ENCODE measurements at places on chromosomes 3 and 15. TPM values are rescaled to one million over a fixed set of nuclear protein-coding genes. Genes with fewer than 3 reads are reported as not detected.

DNA sequence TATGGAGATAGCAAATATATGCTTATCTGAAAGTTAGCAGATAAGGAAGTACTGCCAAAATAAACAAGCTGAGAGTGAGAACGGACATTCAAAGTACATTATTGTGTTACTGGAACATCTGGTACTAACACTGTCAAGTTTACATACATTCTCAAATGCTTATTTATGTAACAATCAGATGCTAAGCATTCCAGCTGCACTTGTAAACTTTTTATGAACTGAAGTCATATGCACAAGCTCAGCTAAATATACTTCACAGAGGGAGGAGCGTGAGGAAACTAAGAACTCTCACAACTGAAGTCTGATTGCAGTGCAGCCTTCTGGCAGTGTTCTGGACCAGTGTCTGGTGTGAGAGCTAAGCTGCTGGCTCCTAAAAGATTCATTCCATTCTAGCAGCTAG is 223.7 kb upstream of the NANOGP8 start:
- DNase-seq, result no peak

The MESP1 gene
- total RNA-seq, result 4.6 TPM

- DNase-seq, result no peak
Observed at GRCh38 chr3:63193647-63194046, 84.5 kb upstream of the SYNPR start.

DNA sequence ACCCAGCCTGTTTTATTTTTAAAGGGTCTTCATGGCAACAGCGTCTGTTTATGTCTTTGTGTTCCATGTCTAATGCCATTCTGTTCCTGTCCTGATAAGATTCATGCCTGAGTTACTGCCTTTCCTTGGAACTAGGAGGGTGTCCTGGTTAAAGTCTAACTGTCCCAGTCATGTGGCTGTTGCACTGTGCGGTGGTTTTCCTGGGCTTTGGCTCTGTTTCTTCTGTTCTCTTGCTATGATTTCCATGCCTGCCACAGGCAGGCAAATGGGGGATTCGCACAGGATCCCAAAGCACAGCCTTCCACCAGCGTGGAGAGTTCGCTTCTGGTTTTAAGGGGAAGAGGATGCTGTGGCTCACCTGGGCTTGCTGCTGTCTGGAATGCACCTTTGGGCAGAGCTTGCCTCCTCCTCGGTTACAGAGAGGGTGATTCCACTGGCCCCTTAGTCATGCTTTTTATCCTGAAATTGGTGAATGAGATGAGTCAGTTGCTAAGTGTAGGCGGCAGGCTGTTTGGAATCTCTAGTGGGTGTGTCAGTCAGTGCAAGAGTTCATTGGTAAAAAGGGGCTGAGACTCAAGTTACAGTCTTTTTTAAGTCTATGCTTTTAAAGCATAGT is 86.8 kb downstream of the CCK start:
- DNase-seq, result peak; percentile 41

DNA sequence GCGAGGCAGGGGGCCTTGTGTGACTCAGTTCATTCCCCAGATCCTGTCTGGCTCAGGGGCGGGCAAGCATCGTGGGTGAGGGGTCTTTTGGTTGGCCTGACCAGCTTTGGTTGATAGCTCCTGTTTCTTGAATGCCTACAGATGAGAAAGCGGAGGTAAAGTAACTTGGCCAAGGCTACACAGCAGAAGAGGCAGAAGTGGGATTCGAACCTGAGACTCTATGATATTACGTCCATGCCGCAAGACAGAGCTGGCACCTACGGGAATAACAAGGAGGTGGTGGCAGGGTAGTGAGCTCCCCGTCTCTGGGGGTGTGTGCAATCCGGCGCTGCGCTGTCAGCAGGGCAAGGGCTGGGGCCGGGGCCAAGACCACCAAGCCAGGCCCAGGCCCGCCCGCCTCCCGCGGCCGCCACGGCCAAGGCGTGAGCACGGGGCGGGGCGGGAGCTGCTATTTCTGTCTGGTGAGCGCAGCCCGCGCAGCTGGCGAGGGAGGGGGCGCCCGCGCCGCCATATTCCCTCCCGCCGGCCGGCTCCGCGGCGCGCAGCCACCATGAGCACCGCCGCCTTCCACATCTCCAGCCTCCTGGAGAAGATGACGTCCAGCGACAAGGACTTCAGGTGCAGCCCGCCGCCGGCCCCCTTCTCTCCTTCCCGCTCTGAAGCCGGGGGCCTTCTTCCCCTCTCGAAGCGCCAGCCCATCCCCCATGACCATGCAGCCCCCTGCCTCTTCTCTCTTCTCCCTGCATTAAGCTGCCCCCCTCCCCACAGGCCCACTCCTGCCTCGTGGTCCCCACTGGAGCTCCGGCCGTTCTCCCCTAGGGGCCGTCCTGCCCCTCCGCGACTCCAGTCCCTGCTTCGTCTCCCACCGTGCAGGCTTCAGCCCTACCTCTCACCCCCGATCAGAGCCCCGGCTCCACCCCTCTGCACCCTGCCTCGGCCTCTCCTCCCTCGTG is at the start of gene CAND2:
Gene CAND2, plus strand, starts transcription at position 510 of the 953 bp plus-strand sequence. Its CDS starts 41 bp downstream, at position 551.
- DNase-seq, result peak; percentile 45

DNA sequence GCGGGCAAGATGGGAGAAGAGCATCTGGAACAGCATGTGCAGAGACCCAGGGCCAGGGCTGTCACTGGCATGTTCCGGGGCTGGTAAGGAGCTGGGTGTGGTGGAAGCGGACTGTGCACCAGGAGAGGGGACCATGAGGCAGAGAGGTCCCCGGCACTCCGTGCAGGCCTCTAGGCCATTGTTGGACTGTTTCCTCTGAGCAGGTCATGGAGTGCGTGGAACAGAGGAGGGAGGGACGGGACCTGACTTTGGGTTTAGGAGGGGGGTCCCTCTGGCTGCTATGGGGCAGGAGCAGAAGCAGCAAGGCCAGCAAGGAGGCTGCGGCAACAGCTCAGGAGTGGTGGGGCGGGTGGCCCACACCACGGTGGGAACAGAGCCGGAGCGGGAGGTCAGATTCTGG is 47.1 kb downstream of the TPRA1 start:
- DNase-seq, result no peak

The PHLDB2 gene
- total RNA-seq, result 2.1 TPM

- DNase-seq, result no peak
Observed at GRCh38 chr15:71055461-71055860, 59.8 kb upstream of the THSD4 start.

GRCh38 chr3:135641761-135642160 is 323.8 kb upstream of the PPP2R3A start:
- DNase-seq, result no peak

GRCh38 chr15:95215017-95215416 is 983.7 kb downstream of the MCTP2 start:
- DNase-seq, result no peak

DNA sequence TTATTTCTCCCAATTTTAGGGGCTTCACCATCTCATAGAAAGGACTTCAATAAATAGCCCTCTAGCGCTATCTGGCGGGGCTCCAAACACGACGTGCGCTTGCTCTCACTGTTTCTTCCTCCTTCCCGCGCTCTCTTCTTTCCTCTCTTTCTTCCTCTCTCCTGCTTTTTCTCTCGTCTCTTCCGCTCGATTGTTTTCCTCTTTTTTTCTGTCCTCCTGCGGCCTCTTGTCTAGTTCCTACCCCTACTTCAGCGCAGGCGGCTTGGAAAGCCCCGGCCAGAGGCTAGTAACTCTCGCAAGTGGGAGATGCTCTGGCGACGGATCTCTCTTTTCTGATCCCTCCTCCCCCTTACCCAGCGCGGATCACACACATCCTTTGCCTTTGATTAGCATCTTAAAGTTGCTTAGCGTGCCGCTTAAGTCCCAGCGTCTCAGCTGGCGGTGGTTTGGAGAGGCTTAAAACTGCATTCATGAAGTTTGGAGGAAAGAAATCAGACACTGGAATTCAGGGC is 6.2 kb upstream of the MEIS2 start:
- DNase-seq, result no peak

DNA sequence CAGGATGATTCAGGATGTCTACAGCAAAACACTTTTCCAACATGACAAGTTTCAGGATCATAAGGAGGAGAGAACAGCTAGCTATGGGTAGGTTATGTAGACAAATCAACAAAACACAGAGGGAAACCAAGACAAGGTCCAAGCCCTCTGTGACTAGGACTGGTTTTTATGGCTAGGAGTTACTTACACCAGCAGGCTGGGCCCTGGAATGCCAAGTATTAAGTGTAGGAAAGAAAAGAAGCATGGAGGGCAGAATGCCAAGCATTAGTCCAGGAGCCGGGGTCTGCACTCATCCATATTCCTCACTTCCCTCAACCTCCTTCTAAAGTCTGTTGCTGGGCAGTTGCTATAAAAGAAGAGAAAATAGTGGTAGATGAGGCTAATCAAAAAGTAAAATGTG is 35.3 kb upstream of the PPP2R3A start:
- no peak for DNase-seq

- DNase-seq, result no peak
Observed at GRCh38 chr15:83709241-83709640, 55.3 kb downstream of the ADAMTSL3 start.

- no peak for DNase-seq
Observed at GRCh38 chr3:57745101-57745500, 11.0 kb upstream of the SLMAP start.

- peak; percentile 55 for DNase-seq
Observed at GRCh38 chr15:38508647-38509046, 54.7 kb downstream of the FAM98B start.

The GCNT3 gene
- not detected for total RNA-seq

The HRH1 gene
- total RNA-seq, result 2.9 TPM

- DNase-seq, result no peak
Observed at GRCh38 chr15:85762039-85762755, 32.5 kb downstream of the KLHL25 start.

The MKRN2OS gene
- total RNA-seq, result not detected

The CIP2A gene
- total RNA-seq, result 39.5 TPM

DNA sequence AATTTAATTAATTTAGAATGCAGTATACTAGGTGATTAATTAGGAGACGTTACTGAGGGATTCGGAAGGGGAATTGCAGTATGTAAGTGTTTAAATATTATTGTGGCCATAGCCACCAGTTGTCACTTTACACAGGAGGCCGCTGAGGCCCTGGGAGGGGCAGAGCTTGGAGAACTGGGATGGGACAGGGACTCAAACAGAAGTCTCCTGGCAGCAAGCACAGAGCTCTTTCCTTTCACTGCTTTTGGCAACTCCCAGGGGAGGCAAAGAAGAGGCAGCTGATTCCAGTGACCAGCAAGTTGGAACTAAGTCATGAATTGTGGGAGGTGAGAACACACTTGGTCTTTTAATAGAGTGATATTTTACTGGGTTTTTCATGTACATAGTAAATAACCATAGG is 248.6 kb downstream of the RPLP1 start:
- no peak for DNase-seq

DNA sequence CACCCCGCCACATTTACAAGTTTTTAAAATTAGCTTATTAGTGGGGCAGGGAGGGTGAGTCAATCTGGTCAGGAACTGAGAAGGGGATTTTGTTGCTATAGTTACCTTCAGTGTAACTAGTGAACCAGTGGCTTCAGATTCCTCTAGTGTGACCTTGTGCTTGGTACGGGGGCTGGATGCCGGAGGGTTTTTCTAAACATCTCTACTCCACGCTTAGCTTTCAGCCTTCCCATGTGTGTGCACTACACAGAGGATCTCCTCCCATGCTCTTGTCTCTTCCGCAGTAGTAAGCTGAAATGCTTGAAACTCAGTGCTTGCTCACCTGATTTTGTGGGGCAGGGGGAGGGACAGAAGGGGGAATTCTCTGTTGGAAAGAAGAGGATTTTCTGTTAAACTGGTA is 67.9 kb upstream of the AKAP13 start:
- DNase-seq, result no peak

The COL7A1 gene
- total RNA-seq, result 1.1 TPM
